Stomach (tissue), 19 donors: ENCODE measurements at places on chromosomes 5 and 9. TPM values are rescaled to one million over a fixed set of nuclear protein-coding genes. Genes with fewer than 3 reads are reported as not detected.

Gene CDH9
- polyA plus RNA-seq, result not detected

Gene SLC1A1
- polyA plus RNA-seq, result 1.4 TPM

Gene HAVCR1
- not detected for polyA plus RNA-seq

Gene SARDH
- 0.76 TPM for polyA plus RNA-seq

Gene NTMT1
- 40.2 TPM for polyA plus RNA-seq

GRCh38 chr5:102918986-102919610 is 164.0 kb downstream of the PAM start:
- no peaks in the 10 kb centered on the region for H3K4me1 ChIP-seq
- H3K4me3 ChIP-seq, result no peak overlapping the region
- no peak for DNase-seq
- peaks cover 8% of the 10 kb centered on the region for H3K36me3 ChIP-seq

DNA sequence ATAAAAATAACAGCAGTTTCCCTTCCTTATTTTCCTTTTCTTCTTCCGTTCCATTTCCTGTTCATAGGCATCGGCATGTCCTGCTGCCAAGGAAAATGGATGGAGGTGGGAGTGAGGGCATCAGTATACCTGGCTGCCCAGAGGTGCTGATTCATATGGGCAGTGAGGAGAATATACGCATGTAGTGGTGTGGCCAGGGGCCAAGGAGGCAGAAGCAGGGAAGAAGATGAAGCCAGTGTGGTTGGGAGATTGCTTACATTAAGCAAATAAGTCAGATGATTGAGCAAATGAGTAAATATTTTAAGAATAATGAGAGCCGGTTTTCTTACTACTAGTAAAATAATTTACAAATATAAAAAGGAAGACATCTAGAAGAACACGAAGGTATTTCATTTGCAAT is 344.9 kb upstream of the PAPPA start:
- no peaks in the 10 kb centered on the region for H3K4me1 ChIP-seq
- H3K27ac ChIP-seq, result no peak overlapping the region
- no peak overlapping the region for H3K4me3 ChIP-seq

GRCh38 chr9:88319936-88320747 is 68.1 kb upstream of the SPIN1 start:
- H3K27ac ChIP-seq, result no peak overlapping the region
- DNase-seq, result no peak
- no peaks in the 10 kb centered on the region for H3K36me3 ChIP-seq
- no peak overlapping the region for H3K4me3 ChIP-seq
- H3K4me1 ChIP-seq, result peaks cover 5% of the 10 kb centered on the region

GRCh38 chr5:180171568-180172094 is 37.4 kb downstream of the RASGEF1C start:
- no peak overlapping the region for H3K27ac ChIP-seq
- no peaks in the 10 kb centered on the region for H3K27me3 ChIP-seq
- DNase-seq, result no peak
- no peaks in the 10 kb centered on the region for H3K36me3 ChIP-seq
- H3K4me1 ChIP-seq, result no peaks in the 10 kb centered on the region

DNA sequence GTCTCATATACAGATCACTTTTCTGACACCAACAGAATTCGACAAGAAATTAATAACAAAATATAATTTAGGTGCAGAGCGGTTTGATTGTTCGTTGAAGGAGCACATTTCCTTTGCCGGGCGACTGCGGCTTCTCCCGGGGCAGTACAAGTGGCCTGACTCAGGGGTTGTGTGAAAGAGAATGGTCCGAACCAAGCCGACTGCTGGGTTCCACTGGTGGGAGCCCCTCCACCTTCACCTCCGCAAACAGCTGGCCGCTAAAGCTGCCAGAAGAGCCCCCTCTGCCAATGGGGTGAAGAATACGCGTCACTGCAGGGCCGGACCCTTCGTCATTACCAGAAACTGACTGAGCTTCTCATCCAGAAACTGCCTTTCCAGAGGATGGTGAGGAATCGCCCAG is 156.0 kb upstream of the IFNE start:
- no peak overlapping the region for H3K27ac ChIP-seq
- H3K4me1 ChIP-seq, result no peaks in the 10 kb centered on the region
- H3K27me3 ChIP-seq, result no peaks in the 10 kb centered on the region
- H3K4me3 ChIP-seq, result no peak overlapping the region

DNA sequence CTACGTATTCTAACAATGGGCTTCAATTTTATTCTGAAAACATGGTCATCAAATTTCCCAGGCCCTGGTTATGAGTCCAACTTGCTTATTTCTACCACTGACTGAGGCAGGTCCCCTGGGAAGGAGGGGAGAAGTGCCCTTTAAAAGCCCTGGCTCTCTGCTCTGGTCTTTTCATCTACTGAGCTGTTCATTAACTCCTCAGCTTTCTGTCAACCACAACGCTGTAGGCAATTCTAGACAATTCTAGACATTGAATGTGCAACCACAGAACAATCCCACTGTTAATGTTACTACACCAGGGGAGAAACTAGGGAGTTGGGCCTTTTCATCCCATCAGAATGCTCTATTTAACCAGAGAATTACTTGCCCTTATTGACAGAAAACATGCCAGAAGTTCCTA is 10.0 kb downstream of the MOCS2 start:
- H3K4me3 ChIP-seq, result no peak overlapping the region
- DNase-seq, result no peak
- H3K4me1 ChIP-seq, result no peaks in the 10 kb centered on the region

- H3K27ac ChIP-seq, result no peak overlapping the region
- no peaks in the 10 kb centered on the region for H3K27me3 ChIP-seq
- no peak for DNase-seq
- H3K36me3 ChIP-seq, result no peaks in the 10 kb centered on the region
Observed at GRCh38 chr5:126865299-126865698, 88.4 kb downstream of the LMNB1 start.

DNA sequence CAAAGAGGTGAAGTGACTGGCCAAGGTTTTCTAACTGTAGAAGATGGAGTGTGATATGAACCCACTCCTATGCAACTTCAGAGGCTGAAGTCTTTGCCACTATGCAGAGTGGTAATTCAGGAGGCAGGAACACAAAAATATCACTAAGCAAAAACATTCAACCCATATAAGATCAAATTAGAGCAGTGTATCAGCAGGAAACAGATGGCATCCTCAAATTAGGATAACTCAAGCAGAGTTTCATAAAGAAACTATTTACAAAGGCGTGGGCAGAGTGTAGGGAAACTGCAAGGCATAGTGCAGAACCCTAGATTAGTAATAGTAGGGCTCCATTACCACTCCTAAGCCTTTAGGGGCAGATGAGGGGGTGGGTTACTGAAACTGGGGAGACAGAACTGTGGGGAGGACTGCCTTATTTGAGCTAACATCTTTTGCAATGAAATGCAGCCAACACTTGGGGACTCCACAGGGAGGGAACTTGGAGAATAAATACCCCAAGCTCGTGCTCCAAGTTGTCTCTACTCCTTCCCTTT is 72.2 kb downstream of the PTTG1 start:
- no peak overlapping the region for H3K27ac ChIP-seq
- DNase-seq, result no peak
- no peaks in the 10 kb centered on the region for H3K4me1 ChIP-seq
- no peak overlapping the region for H3K4me3 ChIP-seq
- no peaks in the 10 kb centered on the region for H3K36me3 ChIP-seq
- peaks cover 13% of the 10 kb centered on the region for H3K27me3 ChIP-seq

DNA sequence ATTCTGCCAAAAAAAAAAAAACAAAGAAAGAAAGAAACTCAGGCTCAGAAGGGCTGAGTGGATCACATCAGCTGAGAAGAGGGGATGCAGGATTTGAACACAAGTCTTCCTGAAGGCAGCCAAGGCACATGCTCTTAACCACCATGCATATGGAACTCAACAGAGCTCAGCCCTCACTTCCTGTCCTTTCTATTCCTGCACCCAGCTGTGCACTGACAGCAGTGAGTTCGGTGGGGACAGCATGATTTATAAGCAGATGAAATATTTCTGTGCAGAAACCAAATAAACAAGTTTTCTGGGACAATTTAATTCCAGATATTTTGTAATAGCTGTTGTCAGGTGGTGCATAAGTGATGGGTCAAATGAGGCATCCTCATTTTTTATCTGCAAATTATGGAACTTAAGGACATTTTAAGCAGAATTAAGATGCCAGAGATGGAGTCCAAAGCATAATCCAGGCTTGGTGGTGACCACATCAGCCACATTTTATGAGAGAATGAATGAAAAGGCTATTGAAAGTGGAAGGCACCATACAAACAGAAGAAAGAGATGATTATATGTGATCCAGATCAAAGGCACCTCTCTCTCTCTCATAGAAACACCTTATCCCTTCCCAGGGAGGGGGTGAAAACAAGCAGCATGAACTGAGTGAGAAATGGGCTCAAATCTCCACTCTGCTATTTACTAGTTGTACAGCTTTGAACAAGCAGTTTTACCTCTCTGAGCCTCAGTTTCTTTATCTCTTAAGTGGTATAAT is 303.6 kb upstream of the MSX2 start:
- no peaks in the 10 kb centered on the region for H3K36me3 ChIP-seq
- H3K27me3 ChIP-seq, result no peaks in the 10 kb centered on the region
- DNase-seq, result no peak
- H3K27ac ChIP-seq, result no peak overlapping the region

DNA sequence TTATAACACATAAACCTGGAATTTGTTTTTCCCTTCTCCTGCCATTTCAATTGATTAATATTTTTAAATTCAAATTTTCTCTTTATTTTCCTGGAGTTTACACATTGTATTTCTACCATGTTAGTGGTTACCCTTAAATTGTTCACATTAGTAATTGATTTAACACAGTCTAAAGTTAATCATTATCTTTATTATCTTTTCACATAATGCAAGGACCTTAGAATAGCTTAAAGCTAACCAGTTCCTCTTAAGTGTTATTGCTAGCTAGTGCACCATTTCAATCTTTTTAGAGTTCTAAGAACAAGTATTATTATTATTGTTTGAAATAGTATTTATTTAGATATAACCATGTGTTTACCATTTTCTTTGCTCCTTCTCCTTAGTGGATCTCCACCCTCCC is 251.2 kb upstream of the FBXL7 start:
- no peak overlapping the region for H3K4me3 ChIP-seq
- DNase-seq, result no peak
- H3K4me1 ChIP-seq, result no peaks in the 10 kb centered on the region
- H3K36me3 ChIP-seq, result no peaks in the 10 kb centered on the region
- no peak overlapping the region for H3K27ac ChIP-seq
- no peaks in the 10 kb centered on the region for H3K27me3 ChIP-seq

DNA sequence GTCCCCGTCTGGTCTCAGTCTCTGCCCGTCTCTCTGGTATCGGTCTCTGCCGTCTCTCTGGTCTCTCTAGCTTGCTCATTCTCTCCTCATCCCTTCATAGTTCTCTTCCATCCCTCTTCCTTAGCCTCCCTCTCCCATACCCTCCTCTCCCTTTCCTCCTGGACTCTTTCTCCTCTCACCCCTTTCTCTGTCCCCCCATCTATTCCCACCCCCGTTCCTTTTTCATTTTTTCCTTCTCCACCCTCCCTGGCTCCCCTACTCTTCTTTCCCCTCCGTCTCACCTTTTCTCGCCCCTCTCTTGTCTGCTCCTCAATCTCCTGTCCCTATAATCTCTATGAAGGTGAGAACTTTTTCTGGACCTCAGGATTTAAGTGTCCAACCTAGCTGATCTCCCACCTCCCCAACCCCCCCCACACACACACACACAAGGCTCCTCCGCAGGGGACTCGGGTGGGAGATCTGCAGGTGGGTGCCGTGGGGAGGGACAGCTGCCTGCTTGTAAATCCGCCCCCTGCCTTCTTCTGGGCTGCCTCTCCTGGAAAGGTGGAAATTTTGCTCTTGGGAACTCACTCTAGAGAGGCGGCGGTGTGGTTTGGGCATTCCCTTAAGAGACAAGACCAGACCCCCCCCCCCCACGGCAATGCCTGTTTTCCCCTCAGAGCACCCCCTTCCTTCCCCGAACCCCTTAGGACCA is 953 bp downstream of the UBE2QL1 start:
- H3K36me3 ChIP-seq, result no peaks in the 10 kb centered on the region
- H3K27me3 ChIP-seq, result peaks cover 30% of the 10 kb centered on the region
- peaks cover 19% of the 10 kb centered on the region for H3K4me1 ChIP-seq
- no peak for DNase-seq

DNA sequence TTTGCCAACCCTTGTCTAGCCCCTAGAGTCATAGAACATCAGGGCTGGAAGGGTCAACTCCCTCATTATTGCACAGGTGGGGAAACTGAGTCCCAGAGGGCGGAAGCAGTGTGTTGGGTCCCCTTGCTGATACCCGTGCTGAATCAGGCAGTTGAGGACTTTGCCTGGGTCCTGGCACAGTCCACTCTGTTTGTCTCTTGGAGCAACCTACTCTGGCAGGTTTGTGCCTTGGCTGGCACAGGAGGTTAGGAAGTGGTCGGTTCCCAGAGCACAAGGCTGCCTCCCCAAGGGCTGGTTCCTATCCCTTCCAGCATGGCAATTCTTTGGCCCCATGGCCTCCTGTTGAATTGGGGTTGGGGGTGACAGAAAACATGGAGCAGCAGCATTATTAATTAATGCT is 94.5 kb upstream of the SHB start:
- H3K4me1 ChIP-seq, result no peaks in the 10 kb centered on the region
- H3K27me3 ChIP-seq, result no peaks in the 10 kb centered on the region
- DNase-seq, result no peak
- no peak overlapping the region for H3K27ac ChIP-seq
